ENCODE measurements at places on chromosomes 7 and 10. TPM values are rescaled to one million over a fixed set of nuclear protein-coding genes. Genes with fewer than 3 reads are reported as not detected.
A peak's percentile ranks its signal among the peaks of the same experiment; 100 is the strongest.

GRCh38 chr10:47449979-47450378, 33.9 kb downstream of the ANXA8 start:
- H3K36me3 ChIP-seq, result no peaks in the 10 kb centered on the region
- H3K4me3 ChIP-seq, result no peak overlapping the region
- H3K4me1 ChIP-seq, result peaks cover 35% of the 10 kb centered on the region
- no peak overlapping the region for H3K27ac ChIP-seq
- DNase-seq, result no peak
- H3K27me3 ChIP-seq, result no peaks in the 10 kb centered on the region

GRCh38 chr7:87151729-87152111, 533 bp upstream of the DMTF1 start:
- H3K4me3 ChIP-seq, result no peak overlapping the region
- H3K36me3 ChIP-seq, result no peaks in the 10 kb centered on the region
- peaks cover 9% of the 10 kb centered on the region for H3K4me1 ChIP-seq
- H3K27me3 ChIP-seq, result no peaks in the 10 kb centered on the region
- DNase-seq, result no peak
- H3K27ac ChIP-seq, result peak overlapping the region; percentile 100

DNA sequence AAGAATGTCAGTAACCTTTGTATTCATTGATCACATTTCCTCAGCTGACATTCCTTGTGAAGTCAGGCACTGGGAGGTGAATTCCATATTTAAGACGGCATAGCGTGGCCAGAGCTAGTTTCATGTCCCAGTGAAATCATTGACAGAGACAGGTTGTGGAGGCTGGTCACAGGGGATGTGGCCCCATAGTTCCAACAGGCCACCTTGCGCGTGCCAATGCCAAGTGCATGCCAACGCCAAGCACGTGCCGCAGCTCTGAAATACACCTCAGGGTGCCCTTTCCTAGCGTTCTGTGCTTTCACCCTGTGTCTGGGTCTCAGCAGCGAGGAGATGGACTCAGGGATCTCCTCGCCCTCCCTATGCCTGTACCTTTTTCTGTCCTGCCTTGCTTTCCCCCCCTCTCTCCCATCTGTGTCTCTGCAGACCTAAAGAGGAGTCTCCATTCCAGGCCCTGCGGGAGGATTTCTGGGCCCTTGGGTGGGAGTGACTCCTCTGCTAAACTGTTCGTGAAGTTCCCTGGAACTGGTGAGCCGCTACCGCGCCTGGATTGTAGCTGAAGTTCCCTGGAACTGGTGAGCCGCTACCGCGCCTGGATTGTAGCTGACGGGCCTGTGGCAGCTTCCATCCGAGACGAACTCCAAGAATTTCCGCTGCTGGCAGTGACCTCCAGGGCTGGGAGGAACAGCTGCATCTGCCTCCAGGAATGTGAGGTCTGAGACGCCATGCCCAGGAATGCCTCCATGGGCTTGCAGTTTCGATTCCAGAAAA, 19.7 kb downstream of the AQP1 start:
- H3K27me3 ChIP-seq, result no peaks in the 10 kb centered on the region
- no peaks in the 10 kb centered on the region for H3K36me3 ChIP-seq
- H3K4me3 ChIP-seq, result no peak overlapping the region
- H3K27ac ChIP-seq, result no peak overlapping the region
- DNase-seq, result no peak

GRCh38 chr7:92042056-92042737, 92.1 kb downstream of the CYP51A1 start:
- peaks cover 16% of the 10 kb centered on the region for H3K36me3 ChIP-seq
- H3K4me3 ChIP-seq, result peak overlapping the region; percentile 19
- no peak overlapping the region for H3K27ac ChIP-seq
- no peaks in the 10 kb centered on the region for H3K4me1 ChIP-seq
- DNase-seq, result peak; percentile 93
- H3K27me3 ChIP-seq, result no peaks in the 10 kb centered on the region

GRCh38 chr7:132183781-132184380, 392.4 kb downstream of the PLXNA4 start:
- no peaks in the 10 kb centered on the region for H3K4me1 ChIP-seq
- DNase-seq, result no peak
- H3K36me3 ChIP-seq, result no peaks in the 10 kb centered on the region
- H3K27me3 ChIP-seq, result no peaks in the 10 kb centered on the region
- no peak overlapping the region for H3K27ac ChIP-seq

GRCh38 chr10:118841881-118842605, 87.3 kb upstream of the CACUL1 start:
- DNase-seq, result no peak
- H3K4me1 ChIP-seq, result no peaks in the 10 kb centered on the region
- H3K27ac ChIP-seq, result no peak overlapping the region
- no peak overlapping the region for H3K4me3 ChIP-seq

DNA sequence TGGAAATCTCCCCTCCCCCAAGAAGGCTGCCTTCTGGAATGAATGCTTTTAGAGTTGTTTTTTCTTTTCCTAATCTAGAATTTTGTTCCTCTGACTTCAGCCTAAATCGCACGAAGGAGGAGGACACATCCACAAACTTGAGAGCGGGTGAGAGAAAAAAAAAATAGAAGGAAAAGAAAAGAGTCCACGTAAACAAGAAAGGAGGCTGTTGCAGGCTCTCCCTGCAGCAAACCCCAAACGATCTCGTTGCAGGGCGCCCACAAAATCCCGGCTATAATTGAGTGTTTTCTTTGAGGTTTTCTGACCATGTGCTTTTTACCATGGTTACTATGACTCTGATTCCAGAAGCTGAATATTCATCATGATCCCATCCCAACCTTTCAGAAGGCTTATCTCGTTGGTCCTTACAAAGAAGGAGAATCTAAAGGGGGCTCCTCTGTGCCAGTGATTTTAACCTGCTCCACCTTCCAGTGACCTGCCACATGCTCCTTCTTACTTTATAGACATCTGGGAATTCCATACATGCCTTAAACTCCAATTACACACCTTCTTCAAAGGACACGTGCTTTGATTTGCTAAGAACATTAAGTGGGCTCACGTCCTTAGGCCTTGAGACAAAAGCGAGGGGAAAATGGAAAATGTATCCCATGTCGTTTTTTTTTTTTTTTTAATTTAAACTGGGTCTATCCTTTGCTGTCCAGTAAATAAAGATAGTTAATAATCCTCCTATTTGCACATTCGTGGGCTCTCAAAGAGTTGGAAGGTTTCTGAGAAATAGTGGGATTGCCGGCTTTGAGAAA, 5.8 kb downstream of the TWIST1 start:
- no peak overlapping the region for H3K27ac ChIP-seq
- H3K4me1 ChIP-seq, result no peaks in the 10 kb centered on the region
- peaks cover 81% of the 10 kb centered on the region for H3K27me3 ChIP-seq
- no peak overlapping the region for H3K4me3 ChIP-seq
- DNase-seq, result no peak

DNA sequence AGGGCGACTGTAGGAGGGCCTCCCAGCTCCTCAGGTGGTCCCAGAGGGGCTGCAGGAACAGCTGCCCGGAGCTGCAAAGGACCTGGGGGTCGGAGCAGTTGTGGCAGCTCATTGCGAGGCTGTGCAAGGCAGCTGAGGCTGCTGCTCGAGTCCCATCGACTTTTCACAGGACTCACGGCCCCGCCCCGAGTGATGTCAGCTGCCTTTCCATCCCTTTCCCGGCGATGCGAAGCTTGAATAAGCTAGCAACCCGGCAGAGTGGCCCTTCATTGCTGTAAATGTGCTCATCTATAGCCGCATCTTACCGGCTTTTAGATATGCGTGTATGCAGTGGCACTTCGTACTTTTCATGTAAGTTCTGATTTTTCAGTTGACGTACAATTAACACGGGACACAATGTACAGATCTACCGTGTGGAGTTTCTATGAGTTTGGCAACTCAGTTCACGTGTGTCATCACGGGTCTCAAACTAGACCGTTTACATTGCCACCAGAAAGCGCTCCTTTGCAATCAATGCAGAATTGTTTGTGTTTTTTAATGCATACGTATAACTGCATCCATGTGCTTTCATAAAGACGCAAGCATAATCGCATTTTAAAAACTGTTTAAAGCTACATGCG, at the start of gene CH25H:
CH25H (minus strand) TSS at position 137 of the 620 bp plus-strand sequence; CDS start at position 112, 25 bp downstream.
- peaks cover 6% of the 10 kb centered on the region for H3K27me3 ChIP-seq
- H3K4me3 ChIP-seq, result peak within 1 kb of the TSS; percentile 15
- DNase-seq, result peak; percentile 66

GRCh38 chr10:62992145-62992721, 140.9 kb upstream of the NRBF2 start:
- no peaks in the 10 kb centered on the region for H3K36me3 ChIP-seq
- H3K4me1 ChIP-seq, result no peaks in the 10 kb centered on the region
- H3K4me3 ChIP-seq, result no peak overlapping the region

GRCh38 chr10:35794703-35795102, 152.6 kb upstream of the FZD8 start:
- H3K27ac ChIP-seq, result no peak overlapping the region
- no peaks in the 10 kb centered on the region for H3K4me1 ChIP-seq
- DNase-seq, result no peak
- no peaks in the 10 kb centered on the region for H3K36me3 ChIP-seq

GRCh38 chr10:4195213-4195612, 410.2 kb upstream of the KLF6 start:
- no peaks in the 10 kb centered on the region for H3K4me1 ChIP-seq
- H3K27me3 ChIP-seq, result no peaks in the 10 kb centered on the region
- no peak overlapping the region for H3K4me3 ChIP-seq
- no peak for DNase-seq
- H3K27ac ChIP-seq, result no peak overlapping the region
- no peaks in the 10 kb centered on the region for H3K36me3 ChIP-seq

- no peaks in the 10 kb centered on the region for H3K36me3 ChIP-seq
- H3K4me3 ChIP-seq, result no peak overlapping the region
- H3K27me3 ChIP-seq, result no peaks in the 10 kb centered on the region
- H3K27ac ChIP-seq, result no peak overlapping the region
These were observed 166.2 kb downstream of the ZNF365 start for GRCh38 chr10:62540389-62540788.

- H3K27me3 ChIP-seq, result no peaks in the 10 kb centered on the region
- H3K27ac ChIP-seq, result no peak overlapping the region
- no peak overlapping the region for H3K4me3 ChIP-seq
These were observed 37.2 kb downstream of the ERLIN1 start for GRCh38 chr10:100148353-100149211.

DNA sequence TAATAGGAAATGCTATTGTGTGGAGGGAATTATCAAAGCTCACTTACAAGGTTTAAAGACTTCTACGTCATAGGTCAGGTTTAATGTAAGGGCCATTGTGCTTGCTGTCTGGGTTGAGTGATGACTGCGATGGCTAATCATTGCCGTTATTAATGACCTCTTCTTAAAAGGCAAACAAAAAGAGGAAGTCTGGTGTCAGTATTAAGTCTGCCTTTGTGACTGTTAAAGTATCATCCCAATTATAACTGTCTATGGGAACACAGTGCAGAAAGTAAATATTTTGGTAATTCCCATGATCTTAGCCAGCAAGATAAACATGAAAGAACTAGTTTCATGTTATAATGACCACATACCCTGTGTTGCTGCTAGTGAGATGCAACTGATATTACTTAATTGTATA, 382.4 kb downstream of the BBS9 start:
- no peaks in the 10 kb centered on the region for H3K4me1 ChIP-seq
- H3K4me3 ChIP-seq, result no peak overlapping the region
- no peaks in the 10 kb centered on the region for H3K36me3 ChIP-seq
- no peaks in the 10 kb centered on the region for H3K27me3 ChIP-seq
- DNase-seq, result no peak

DNA sequence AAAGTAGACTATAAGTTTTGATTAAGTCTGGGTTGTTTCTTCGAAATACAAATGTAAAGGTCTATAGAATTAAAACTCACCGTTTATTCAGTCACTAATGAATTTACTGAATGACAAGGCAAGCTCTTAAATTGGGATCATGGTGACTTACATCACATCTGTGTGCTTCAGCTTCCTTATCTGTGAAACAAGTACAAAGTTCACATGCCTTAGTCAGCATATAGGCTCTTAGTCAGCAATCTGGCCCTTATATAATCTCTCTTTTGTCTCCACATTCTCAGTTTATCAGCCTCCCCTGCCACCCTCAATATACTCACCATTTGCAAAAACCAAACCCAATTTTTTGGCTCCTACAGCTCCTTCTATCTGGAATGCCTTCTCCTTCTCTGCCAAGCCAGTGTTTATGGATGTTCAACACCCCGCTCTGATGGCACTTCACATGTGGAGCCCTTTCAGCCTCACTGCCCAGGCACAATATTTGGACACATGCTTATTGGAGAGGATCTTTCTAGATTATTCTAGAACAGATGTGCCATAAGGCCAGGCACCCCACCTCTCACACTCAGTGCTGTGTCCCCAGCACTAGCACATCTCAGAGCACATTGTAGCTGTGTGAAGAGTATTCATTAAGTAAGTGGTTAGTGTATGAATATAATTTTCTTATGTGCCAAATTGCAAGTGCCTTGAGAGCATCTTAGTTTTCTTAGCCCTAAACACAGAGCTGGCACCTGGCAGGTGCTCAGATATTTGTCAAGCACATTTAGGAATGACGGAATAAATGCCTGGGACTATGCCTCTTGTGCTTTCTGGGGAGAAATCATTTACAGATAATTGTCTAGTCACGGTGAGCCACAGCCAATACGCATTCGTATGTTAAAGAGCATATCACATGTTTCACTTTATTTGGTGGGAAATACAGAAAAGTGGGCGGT, 9.8 kb upstream of the LAMB1 start:
- H3K4me3 ChIP-seq, result no peak overlapping the region
- no peaks in the 10 kb centered on the region for H3K36me3 ChIP-seq
- peak; percentile 94 for DNase-seq
- peaks cover 4% of the 10 kb centered on the region for H3K4me1 ChIP-seq
- no peak overlapping the region for H3K27ac ChIP-seq
- no peaks in the 10 kb centered on the region for H3K27me3 ChIP-seq

- DNase-seq, result no peak
- H3K4me1 ChIP-seq, result peaks cover 3% of the 10 kb centered on the region
- H3K36me3 ChIP-seq, result no peaks in the 10 kb centered on the region
- peak overlapping the region; percentile 68 for H3K4me3 ChIP-seq
- H3K27me3 ChIP-seq, result no peaks in the 10 kb centered on the region
- H3K27ac ChIP-seq, result peak overlapping the region; percentile 97
These were observed 402 bp upstream of the TMEM168 start for GRCh38 chr7:112790586-112791003.

- H3K4me3 ChIP-seq, result no peak overlapping the region
- H3K36me3 ChIP-seq, result no peaks in the 10 kb centered on the region
- H3K27me3 ChIP-seq, result no peaks in the 10 kb centered on the region
- no peak overlapping the region for H3K27ac ChIP-seq
These were observed 21.9 kb upstream of the ITGA8 start for GRCh38 chr10:15741581-15741980.

DNA sequence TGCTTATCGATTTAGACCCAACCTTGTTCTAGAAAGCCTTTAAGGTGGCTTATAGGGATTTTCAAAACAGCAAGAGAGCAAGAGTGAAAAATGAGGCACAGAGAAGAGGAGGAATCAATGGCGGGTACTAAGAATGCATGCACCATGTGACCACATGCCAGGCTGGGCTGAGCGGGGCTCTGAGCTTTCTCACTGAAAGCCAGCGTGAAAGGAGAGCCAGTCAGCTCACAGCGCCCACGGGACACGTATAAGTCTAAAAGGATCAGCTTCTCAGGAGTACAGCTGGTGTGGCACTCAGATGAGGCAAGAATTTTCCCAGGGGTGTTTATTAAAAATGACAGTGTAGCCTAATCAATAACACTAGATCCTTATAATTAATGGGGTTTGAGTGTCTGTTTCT, 114.3 kb downstream of the SLIT1 start:
- DNase-seq, result no peak
- no peaks in the 10 kb centered on the region for H3K4me1 ChIP-seq
- H3K27me3 ChIP-seq, result no peaks in the 10 kb centered on the region

SLC13A1 gene
- 0.22 TPM for polyA plus RNA-seq

PRSS2 gene
- 0.80 TPM for polyA plus RNA-seq

ADCYAP1R1 gene
- not detected for polyA plus RNA-seq

FGFR2 gene
- 3.8 TPM for polyA plus RNA-seq

VTI1A gene
- 16.0 TPM for polyA plus RNA-seq

NPSR1 gene
- not detected for polyA plus RNA-seq

GPR22 gene
- 0.07 TPM for polyA plus RNA-seq

ZNF736 gene
- 0.27 TPM for polyA plus RNA-seq

PITX3 gene
- not detected for polyA plus RNA-seq
